Activated T-cell treated with anti-CD3 and anti-CD28 coated beads, Interleukin-2, amount 50 U/mL, for 72 hours (primary cell): ENCODE measurements at places on chromosomes 7 and 10.

DNA sequence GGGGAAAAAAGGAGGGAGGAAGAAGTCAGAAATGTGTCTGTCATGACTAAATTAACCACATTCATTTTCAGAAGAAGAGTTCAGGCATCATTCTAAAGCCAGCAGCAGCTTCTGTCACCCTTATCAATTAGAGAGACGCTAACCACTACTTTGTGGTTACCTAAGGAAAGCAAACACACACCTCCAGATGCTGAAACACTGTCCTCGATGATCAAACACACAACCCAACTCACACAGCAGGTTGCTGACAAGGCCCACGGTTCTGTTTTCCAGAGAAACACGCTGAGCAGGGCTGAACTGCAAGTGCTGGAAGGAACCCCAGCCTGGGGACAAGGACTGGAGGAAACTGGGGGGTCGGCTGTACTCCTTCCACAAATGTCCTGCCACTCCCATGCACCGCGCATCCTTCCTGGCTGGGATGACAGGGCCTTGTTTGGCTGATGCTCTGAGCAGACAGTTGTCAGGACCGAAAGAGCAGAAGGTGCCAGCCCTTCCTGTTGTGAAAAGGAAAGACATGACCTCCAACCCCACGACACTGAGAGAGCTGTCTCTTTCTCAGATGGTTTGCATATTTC lies 36.6 kb downstream of the PRKCQ start:
- peak; percentile 68 for DNase-seq

DNA sequence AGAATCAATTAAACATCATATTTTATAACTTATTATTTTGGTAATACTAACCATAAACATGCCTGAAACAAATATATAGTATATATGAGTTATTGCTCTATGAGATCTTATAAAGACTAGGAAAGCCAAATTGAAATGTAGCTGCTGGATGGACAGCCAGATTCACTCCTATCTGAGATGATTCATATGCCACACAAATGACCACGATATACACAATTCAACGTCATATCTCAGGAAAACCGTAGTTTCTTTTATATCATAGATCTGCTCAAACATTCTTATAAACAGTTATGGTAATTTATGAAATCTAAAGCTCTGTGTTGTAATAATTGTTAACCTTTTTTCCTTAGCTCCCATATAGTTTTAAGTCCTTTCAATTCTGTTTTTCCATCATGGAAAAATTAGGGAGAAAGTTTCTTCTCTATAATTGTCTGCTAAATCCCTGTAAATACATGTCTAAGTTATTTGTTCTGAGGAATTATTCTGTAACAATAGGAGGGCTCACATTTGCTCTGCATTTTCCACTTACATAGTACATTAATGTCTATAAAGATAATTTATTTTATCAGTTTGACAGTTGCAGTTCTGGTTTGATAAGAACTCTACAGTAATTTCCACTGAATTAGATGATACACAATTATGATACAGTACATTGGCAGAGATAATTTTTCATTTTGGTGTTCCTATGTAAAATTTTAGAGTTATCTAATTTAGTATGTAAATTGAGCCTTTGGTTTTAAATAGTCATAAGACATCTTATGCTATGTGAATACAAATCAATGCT lies 42.7 kb downstream of the GNAT3 start:
- DNase-seq, result no peak

DNA sequence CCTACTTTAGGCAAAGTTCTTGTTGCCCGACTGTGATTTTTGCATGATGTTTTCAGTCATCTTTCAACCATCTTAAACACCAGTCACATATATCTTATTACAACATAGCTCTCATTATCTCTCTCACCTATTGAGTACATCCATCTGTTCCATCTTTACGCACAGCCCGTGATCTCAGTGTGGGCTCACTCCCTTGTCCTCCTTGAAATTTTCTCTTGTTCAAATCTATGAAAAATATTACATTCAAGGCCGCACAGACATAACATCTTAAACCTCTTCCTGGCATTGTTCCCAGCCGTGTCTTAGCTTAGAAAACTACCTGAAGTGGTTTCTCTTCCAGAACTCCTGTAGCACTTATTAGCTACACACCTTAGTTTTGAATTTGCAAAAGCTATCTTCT lies 32.6 kb downstream of the NET1 start:
- no peak for DNase-seq

GRCh38 chr7:95736635-95737034 lies 35.7 kb upstream of the DYNC1I1 start:
- no peak for DNase-seq

GRCh38 chr7:83970081-83970480 lies 224.5 kb downstream of the SEMA3A start:
- no peak for DNase-seq

- DNase-seq, result no peak
Measured at GRCh38 chr7:90425376-90425775, 22.1 kb downstream of the CLDN12 start.

- DNase-seq, result no peak
Measured at GRCh38 chr7:84720456-84721097, 466.3 kb downstream of the SEMA3D start.

DNA sequence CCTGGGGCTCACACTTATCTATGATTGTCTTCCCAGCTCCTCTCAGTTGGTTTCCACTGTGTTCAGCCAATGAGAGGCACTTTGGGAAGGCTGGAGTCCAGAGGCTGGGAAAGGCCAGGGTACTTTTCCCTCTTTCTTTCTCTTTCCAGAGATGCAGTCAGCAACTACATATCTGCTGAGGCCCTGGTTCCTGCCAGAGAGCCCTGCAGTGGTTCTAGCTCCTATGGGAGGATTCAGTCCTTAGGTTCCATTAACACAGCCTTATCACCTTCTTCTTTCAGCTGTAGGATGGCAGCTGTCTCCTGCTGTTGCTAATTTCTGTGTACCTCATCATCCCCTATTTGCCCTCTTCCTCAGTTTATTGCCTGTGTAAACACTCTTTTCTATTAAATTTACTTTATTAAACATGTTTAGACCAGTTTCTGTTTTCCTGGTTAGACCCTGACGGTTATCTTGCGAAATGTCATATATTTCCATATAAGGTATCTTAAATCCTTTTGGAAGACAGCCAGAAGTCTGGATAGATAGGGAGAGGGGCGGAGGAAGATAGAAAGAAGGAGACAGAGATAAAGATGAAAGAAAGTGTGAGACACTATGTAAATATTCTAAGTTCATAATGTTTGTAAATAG lies 100.3 kb downstream of the HGF start:
- DNase-seq, result no peak

DNA sequence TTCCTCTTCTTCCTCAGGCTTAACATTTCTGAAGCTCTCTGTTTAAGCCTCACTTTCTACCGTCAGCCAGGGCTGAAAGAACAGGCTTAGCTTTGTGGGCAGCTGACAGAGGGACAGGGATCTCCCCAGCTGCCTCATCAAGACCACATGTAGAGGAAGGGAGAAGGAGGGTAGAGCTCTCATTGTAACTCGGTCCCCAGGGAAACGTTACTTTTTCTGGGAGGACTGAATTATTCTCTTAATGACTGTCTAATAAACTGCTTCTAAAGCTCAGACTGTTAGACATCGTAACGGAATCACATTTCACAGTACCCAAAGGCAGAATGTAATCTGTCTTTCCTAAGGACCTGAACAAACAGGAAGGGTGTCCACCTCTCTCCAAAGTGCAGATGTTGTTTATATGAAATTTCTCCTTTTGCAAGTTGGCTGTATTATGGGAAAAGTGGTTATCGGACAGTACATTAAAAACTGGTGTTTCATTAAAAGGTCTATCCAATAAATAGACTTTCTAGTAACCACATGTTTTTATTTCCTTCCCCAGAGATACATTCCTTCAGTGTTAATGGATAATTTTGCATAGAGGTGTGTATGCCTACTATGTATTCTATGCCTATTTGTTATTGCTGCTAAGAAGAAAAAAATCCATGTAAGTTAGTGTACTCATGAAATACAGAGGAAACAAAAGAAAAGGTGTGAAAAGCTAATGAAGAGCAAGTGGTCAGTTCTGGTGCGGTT lies 144.2 kb downstream of the CTTNBP2 start:
- no peak for DNase-seq

DNA sequence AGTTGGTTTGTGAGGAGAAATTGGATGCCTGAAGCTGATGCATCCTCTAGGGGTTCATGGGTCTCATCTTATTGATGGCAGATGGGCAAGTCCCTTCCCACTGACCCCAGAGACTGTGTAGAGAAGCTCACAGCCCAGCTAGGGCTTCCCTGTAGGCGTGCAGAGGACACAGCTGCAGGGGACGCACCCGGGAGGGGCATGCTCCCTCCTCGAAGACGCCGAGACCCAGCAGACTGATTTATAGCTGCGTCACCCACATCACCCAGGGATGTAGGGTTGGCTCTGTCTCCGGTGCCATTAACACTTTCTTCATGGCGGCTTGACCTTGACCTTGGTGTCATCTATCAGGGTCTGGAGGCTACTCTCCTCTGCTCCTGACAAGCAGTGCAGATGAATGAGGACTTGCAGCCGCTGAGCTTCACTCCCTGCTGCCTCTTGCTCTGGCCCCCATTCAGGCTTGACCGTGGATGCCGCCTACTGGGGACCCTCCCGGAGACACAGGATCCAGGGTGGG lies 549.7 kb downstream of the TCERG1L start:
- no peak for DNase-seq

DNA sequence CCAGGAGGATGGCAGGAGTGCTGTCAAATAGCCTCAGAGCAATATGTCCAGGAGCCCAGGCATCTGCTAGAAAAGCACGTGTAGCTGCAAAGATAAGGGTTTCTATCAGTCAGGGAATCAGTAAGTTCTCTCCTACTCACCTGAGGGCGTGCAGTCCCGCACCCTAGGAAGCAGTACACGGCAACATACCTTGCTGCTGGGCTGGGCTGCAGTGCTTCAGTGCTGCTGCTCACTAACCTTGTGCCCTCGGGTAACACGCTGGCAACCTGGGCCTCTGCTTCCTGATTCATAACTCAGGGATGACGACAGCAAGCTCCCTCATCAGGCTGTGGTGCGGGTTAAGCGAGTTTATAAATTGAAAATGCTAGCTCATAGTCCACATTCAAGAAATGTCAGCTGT lies 29.5 kb upstream of the CCNY start:
- DNase-seq, result no peak

DNA sequence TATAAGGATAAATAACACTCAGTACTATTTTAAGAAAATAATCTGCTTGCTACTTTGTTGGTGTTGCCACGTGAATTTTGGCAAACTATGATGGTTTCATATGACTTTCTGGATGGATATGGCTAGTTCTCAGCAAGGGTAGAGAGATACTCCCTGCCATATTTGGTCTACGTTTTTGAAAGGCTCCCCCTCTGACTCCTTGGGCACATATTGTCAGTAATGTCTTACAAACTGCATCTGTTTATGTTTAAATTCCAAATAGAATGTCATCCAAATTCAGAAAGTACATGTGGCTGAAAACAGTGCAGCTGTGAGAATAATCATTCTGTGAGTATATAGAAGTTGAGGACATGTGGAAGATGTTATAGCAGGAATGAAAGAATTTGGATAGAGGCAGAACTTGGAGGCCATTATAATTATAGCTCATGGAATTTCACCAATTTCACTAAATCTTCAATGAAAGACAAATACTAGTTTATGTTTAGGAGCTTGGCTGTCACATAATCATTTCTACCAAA lies 107.8 kb downstream of the SRI start:
- no peak for DNase-seq

DNA sequence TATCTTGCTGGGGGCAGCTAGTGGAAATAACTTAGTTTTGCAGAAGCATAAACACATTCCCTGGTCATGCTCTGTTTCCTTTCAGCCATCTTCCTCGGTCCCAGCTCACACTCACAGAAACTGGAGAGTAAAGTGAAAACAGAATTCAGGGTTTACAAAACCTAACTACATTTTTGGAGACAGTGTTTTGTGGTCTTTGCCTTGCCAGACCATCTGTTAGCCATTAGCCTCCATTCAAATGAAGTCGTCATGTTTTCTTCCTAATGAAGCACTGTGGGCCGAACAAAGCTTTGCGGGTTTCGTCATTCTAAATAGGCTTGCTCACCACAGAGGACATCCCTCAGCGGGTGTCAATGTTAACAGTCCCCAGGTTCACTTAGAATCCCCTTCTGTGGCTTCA lies 214.6 kb upstream of the TMEM72 start:
- no peak for DNase-seq

- DNase-seq, result no peak
Measured at GRCh38 chr7:30595436-30596013, 847 bp downstream of the GARS1 start.

GRCh38 chr10:47176903-47177868 lies 122.8 kb upstream of the GDF10 start:
- DNase-seq, result no peak

DNA sequence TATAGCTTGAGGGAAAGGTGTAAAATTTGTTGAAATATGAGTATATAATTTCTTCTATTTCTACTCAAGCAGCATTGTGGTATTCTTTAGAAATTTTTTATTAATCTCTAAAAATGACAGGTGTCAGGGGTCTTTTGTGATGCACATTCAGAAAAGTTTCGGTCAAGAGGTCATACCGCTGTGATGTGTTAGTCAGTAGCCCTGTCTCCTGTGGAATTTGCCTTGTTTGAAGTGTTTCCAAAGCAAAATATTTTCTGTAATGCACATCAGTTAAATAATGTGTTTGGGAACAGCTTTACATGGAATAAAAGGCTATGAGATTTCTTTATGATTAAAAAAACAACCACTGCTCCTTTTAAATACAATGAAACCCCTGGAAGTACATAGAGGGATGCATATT lies 35.8 kb downstream of the FOXP2 start:
- DNase-seq, result no peak

GRCh38 chr10:15817409-15818046 lies 42.8 kb downstream of the MINDY3 start:
- DNase-seq, result no peak
